ENCODE measurements at places on chromosomes 13 and 19. TPM values are rescaled to one million over a fixed set of nuclear protein-coding genes. Genes with fewer than 3 reads are reported as not detected.

DNA sequence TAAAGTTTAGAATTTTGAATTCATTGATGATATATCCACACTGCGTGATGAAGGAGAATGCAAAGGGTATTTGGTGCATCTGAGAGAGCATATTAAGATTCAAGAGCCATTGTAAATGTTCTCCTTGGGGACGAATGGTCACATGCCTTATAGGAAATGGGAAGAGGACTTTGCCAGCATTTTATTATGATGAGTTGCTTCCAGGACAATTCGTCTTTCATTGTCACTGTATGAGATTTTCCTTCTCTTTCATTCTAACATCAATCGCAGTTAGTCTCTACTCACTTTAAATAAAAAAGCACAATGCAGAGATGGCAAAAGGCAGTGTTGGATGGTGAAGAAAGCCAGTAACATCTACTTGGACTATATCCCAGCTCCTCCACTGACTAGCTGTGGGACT lies 21.4 kb downstream of the WDFY2 start:
- no peaks in the 10 kb centered on the region for H3K4me1 ChIP-seq
- no peaks in the 10 kb centered on the region for H3K36me3 ChIP-seq
- H3K27ac ChIP-seq = no peak overlapping the region
- no peak overlapping the region for H3K4me3 ChIP-seq
- DNase-seq = no peak

DNA sequence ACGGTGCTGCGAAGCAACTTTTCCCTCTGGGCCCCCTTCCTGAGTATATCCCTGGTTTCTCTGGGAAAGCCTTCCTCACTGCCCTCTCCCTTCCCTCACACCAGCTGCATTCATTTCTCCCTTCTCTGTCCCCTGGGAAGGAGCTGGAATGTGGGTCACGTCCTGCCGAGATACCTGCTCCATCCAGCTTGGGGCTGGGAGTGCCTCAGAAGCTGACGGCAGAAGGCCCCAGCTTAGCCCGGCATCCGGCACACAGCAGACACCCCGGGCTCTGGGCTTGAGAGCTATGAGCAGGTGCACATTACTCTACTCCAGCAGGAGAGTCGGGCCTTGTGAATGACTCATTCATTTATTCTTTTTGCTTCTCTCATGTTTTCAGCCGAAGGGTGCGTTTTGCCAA lies 170.6 kb downstream of the TEX29 start:
- no peak for DNase-seq
- H3K4me1 ChIP-seq = no peaks in the 10 kb centered on the region
- H3K27me3 ChIP-seq = no peaks in the 10 kb centered on the region
- H3K36me3 ChIP-seq = no peaks in the 10 kb centered on the region
- no peak overlapping the region for H3K27ac ChIP-seq

The SYNE4 gene
- total RNA-seq = not detected

The CRX gene
- total RNA-seq = not detected

GRCh38 chr19:38455031-38455430 lies 21.5 kb downstream of the RYR1 start:
- DNase-seq = no peak
- no peaks in the 10 kb centered on the region for H3K4me1 ChIP-seq
- no peaks in the 10 kb centered on the region for H3K27me3 ChIP-seq
- no peak overlapping the region for H3K27ac ChIP-seq

The LGALS7 gene
- 2.6 TPM for total RNA-seq

The CGB3 gene
- not detected for total RNA-seq
